Ovary (tissue), 10 donors: ENCODE measurements at places on chromosomes 6 and 20.

GRCh38 chr6:2999618-3000557 is at the start of gene NQO2:
Gene NQO2, plus strand, starts transcription at chr6:2999894. Its CDS starts 6,659 bp downstream, at chr6:3006553.
- peak; percentile 97 for DNase-seq

GRCh38 chr6:168136001-168136400 is 57.0 kb upstream of the FRMD1 start:
- no peak for DNase-seq

DNA sequence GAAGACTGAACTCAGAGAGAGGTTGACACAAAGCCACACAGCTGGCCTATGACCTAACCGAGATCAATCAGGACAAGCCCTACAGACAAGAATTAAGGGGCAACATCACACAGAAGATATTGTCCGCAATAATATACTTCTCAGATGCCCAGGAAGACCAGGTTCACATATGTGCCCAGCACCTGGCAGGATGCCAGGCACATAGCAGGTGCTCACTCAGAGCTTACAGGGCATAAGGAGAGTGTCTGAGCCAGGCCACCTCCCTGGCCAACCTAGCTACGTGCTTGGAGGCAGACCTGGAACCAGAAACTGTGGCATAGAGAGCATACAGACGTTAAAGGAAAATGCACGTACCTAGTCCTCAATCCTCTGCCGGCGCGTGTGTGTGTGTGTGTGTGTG is 87.0 kb upstream of the LRFN2 start:
- no peak for DNase-seq

DNA sequence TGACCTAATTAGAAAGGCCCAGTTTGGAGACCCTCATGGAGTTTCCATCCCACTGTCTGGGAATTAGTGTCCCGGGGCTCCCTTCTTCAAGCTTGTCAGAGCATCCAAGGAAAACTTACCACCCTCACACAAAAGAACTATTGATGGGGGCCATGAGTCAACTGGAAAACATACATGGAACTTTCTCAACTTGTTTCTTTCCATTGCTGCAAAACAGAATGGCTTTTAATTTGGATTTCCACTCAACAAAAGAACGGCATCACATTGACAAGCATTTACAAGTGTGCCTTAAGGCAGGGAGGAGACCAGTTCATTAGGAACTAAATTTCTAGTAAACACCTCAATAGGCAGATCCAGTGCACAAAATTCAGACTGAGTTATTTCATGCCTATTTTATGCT is 289.1 kb upstream of the PREP start:
- no peak for DNase-seq

GRCh38 chr6:31888276-31889258 is 8.9 kb downstream of the EHMT2 start:
- no peak for DNase-seq

- no peak for DNase-seq
Observed at GRCh38 chr6:1392813-1393640, 3.7 kb downstream of the FOXF2 start.

DNA sequence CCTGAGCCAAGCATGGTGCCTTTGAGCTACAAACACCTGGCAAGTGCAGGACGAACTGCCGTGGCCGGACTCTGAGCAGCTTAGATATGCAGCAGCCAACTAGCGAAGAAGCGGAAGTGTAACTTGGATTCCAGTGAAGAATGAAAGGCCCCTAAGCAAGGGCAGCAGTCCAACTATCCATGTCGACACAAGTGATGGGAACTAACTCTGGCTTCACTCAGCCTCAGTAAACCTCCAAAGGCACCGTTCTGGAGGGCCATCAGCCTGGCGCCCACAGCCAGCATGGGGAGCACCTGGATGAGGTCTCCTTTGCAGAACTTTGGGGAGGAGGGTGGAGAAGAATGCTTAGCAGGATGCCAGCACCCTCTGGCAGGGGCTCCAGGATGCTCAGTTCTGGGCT is 78.4 kb upstream of the MLN start:
- DNase-seq, result no peak

DNA sequence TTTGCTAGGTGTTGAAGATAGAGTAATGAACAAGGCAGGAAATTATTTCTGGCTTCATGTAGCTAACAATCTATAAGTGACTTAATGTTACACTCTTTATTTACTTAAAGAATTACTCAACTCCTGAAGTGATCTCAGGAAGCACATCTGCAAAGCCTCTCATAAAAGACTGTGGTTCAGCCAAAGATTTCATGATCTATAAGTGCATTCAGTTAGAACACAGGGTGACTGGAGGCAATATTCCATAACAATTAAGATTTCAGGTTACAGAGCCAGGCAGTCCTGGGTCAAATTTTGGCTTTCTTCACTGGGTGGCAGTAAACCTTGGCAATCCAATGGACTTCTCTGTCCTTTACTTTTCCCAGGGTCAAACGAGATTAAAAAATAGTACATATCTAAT is 204.0 kb downstream of the TPBG start:
- no peak for DNase-seq

DNA sequence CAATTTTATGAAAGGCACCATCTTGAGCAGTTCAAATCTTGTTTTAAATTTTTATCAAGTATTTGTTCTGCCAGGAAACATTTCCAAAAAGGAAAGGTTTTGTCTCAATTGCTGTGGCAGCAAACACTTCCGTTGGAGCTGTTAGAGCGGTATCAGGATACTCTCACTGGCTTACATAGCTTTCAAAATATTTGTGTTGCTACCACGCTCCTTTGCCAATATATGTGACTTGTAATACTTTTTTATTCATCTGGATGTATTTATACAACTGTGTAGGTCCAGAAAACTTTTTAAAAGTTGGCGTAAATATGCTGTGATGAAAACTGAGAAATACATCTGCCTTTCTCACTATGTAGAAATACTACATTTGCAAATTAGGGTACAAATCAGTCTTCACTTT is 37.8 kb upstream of the NHSL1 start:
- DNase-seq, result no peak

- no peak for DNase-seq
Observed at GRCh38 chr6:23311211-23311610, 741.8 kb downstream of the HDGFL1 start.
